ENCODE measurements at places on chromosomes 5 and 9.
A peak's percentile ranks its signal among the peaks of the same experiment; 100 is the strongest.

GRCh38 chr9:134370213-134370492, 43.9 kb downstream of the RXRA start:
- no peak for DNase-seq

- no peak for DNase-seq
Measured at GRCh38 chr5:155094455-155094854, 80.9 kb downstream of the KIF4B start.

GRCh38 chr5:40689438-40689837, 9.7 kb downstream of the PTGER4 start:
- DNase-seq: peak; percentile 30

DNA sequence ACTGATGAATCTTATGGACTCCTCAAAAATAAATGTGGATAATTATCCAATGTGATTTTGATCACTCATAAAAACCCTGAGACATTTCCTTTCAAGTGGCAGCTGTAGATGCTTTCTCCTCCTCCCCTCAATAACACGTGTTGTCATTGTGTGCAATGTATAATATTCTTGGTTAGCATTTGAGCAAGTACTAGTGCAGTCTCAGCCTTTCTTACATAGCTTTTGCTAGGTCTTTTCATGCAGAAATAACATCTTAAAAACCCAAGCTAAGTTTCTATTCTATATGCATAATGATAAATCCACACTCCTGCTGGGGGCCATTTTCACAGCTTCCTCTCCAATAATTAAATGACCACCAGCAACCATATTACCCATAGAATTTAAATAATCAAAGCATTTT, 1835.2 kb upstream of the NUDT12 start:
- no peak for DNase-seq

GRCh38 chr5:89053547-89053946, 170.6 kb upstream of the MEF2C start:
- no peak for DNase-seq

DNA sequence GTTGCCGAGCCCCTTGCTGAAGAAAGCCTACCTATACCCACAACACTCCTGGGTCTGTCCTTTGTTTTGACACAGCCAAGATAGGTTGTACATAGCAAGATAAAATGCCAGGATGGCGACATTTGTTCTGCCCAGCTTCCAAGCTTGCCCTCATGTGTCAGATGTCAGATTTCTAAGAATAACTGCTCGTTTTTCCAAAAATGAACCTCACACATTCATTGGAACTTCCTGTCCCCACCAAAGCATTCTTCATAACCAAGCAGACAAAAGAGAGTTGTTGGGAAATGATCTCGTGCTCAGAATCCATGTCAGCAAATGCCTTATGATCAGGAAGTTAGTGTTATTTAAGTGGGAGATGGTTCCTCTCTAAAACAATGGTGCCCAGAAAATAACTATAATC, 210.1 kb downstream of the ZNF608 start:
- no peak for DNase-seq

DNA sequence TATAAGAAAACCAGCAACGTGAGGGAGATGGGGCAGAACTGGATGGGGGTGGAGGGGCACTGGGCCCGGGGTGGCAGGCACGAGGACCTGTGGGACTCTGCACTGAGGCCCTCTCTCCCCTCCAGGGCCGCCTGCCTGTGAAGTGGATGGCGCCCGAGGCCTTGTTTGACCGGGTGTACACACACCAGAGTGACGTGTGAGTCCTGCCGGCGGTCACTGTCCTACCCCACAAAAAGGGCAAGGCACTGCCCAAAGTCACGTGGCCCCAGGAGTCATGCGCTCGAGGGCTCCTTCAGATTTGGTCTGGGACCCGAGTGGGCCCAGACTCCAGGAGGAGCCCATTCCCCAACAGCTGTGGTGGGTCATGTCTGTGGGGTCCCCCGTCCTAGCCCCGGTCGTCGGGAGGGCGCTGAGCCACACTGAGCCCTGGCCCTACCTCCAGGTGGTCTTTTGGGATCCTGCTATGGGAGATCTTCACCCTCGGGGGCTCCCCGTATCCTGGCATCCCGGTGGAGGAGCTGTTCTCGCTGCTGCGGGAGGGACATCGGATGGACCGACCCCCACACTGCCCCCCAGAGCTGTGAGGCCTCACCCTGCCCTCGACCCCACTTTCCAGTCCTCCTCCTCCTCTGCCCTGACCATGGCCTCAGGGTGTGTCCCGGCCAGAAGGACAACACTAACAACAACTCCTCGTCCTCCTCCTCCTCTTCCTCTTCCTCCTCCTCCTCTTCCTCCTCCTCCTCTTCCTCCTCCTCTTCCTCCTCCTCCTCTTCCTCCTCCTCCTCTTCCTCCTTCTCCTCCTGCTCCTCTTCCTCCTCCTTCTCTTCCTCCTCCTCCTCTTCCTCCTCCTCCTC, 9.7 kb downstream of the FGFR4 start:
- DNase-seq: no peak

GRCh38 chr5:171309276-171310211, 496 bp downstream of the TLX3 start:
- DNase-seq: no peak

DNA sequence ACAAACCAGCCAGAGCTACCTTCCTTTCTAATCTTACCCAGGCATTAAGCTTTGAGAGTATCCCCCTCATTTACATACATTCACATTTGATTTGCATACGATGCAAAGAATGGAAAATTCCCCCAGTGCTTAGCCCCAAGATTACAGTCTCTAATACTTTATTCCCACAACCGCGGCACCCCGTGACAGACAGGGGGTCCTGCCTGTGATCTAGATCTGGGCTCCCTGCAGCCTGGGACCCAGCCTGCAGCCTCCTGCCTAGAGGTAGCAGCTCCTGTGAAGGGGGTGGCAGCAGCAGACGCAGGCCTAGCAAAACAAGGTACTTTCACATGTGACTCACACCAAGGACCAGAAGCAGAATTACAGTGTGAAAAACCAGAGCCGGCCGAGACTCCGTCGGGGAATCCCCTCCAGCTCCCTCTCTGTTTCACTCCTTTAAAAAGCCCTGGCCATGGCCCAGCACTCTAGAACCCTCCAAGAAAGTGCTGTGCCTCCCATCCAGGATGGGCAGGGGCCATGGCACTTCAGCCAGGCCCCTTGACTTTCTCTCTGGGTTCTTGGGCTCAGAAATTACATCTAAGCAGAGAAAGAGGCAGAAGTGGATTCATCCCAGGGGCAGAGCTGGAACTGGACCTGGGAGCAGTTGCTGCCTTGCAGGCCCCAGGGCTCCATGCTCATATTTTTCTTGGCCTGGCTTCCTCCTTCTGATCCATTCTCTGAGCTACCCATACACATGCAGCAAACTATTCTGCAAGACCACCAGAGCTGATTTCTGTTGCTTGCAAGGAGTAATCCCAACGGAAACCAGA, 14.0 kb upstream of the TCF7 start:
- DNase-seq: peak; percentile 83

GRCh38 chr9:97954550-97954989, 16.6 kb upstream of the HEMGN start:
- DNase-seq: peak; percentile 32

- DNase-seq: no peak
Measured at GRCh38 chr9:23431459-23431858, 394.6 kb downstream of the ELAVL2 start.

- no peak for DNase-seq
Measured at GRCh38 chr9:79663878-79664277, 92.1 kb downstream of the TLE4 start.

- DNase-seq: no peak
Measured at GRCh38 chr5:147712598-147712997, 69.9 kb downstream of the JAKMIP2 start.

DNA sequence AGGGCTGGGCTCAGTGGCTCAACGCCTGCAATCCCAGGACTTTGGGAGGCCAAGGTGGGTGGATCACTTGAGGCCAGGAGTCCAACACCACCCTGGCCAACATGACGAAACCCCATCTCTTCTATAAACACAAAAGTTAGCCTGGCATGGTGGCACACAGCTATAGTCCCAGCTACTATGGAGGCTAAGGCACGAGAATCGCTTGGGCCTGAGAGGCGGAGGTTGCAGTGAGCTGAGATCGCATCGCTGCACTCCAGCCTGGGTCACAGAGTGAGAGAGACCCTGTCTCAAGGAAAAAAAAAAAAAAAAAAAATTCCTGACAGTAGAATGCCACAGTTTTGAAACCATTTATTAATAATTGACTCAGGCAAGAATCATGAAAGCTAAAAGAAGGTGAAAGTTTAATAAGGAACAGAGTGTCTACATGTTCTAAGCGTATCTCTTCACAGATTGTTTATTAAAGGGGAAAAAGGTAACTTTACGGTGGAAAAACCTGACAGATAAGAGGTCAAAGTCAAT, 5.7 kb upstream of the PTGR1 start:
- DNase-seq: no peak

- DNase-seq: no peak
Measured at GRCh38 chr9:91412941-91413340, 10.7 kb downstream of the NFIL3 start.

GRCh38 chr9:126623314-126623666, 9.6 kb downstream of the LMX1B start:
- no peak for DNase-seq

DNA sequence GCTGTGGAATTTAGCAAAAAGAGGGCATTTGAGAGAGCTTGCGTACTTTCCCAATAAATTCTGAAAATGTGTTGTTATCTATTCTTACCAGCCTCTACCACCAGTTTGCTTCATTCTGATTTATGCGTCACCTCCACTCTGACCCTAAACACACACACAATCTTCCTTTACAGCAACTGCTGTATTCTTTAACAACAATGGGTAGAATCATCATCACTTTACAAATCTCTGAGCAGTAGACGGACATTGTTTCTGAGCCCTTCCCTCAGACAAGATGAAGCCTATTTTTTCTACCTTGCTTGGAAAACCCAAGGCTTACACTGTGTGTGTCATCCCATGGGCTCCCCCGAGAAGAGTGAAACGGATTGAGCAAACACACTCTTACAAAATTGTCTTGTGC, 83.1 kb upstream of the RASA1 start:
- no peak for DNase-seq

GRCh38 chr9:90659650-90660364, 17.2 kb upstream of the DIRAS2 start:
- DNase-seq: no peak

- no peak for DNase-seq
Measured at GRCh38 chr5:159749146-159749545, 167.1 kb upstream of the ADRA1B start.

- DNase-seq: no peak
Measured at GRCh38 chr9:118643118-118643517, 726.1 kb downstream of the BRINP1 start.

GRCh38 chr5:149999866-150000255, 593 bp downstream of the TIGD6 start:
- no peak for DNase-seq

- no peak for DNase-seq
Measured at GRCh38 chr5:140243706-140244250, 59.1 kb downstream of the PFDN1 start.
